ENCODE measurements at places on chromosomes 11 and 22.
A peak's percentile ranks its signal among the peaks of the same experiment; 100 is the strongest.

DNA sequence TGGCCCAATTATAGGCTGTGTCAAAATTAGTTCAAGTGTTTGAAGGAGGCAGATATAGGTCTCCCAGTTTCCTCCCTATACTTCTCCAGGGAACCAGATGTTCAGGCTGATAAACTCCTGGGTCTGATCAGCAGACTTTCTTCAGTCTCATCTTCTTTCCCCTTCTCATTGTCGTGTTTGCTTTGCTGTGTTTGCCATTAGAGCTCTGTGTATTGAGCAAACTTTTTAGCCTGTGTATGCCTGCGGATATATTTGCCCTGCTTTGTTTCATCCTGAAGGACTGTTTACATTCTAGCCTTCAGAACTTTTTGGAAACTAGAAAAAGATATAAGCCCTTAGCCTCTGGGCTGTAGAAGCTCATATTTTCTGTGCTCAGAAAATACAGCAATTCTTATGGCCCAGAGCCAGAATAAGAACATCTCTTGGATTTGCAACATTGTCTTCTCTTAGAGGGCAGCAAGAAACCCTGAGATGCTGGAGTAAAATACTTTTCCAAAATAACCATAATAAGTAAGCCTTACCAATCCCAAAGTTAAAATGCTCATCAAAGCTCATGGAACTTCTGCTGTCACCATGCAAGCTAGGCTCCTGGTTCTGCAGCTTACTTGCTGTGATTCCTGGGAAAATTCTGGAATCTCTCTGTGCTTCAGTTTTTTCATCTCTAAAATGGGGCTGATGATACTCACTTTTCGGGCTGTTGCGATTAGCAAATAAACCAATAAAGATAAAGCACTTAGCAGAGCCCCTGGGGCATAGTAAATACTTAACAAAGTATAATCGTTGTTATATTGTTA, 34.1 kb upstream of the ME3 start:
- DNase-seq: no peak

DNA sequence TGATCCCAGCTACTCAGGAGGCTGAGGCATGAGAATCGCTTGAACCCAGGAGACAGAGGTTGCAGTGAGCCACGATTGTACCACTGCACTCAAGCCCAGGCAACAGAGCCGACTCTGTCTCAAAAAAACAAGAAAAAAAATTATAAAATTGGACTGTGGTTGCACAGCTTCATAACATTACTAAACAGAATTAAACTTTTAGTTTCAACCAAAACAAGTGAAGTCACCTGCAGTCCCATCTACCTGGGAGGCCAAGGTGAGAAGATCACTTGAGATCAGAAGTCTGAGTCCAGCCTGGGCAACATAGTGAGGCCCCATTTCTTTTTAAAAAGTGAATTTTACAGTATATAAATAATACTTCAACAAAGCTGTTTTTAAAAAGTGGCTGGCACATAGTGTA, 47.8 kb upstream of the CD5 start:
- DNase-seq: no peak

- peak; percentile 76 for DNase-seq
Measured at GRCh38 chr11:121417055-121417551, 35.0 kb upstream of the SORL1 start.

GRCh38 chr22:45246060-45246985, 5.6 kb upstream of the KIAA0930 start:
- no peak for DNase-seq

DNA sequence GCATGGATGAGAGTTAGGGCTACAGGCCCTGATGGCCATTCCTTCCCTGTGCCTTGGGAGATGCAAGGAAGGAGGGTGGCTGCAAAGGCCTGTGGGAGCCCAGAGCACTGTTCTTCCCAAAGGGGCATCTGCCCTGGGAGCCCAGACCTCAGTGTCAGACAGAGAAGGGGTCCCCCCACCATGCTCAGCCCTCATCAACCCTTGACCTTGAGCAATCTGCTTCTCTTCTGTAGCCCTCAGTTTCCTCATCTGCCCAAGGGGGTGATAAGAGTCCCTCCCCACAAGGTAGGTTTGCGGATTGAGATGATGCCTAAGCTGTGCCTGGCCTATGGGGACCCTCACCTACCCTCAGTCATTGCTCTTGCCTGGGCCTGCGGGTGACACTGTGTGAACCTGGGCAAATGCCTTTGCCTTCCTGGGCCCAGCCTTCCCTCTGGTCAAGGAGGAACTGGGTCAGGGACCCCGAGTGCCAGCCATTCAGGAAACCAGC, 47.5 kb downstream of the IGLL5 start:
- DNase-seq: no peak

GRCh38 chr11:105790840-105791239, 181.0 kb downstream of the GRIA4 start:
- DNase-seq: no peak

GRCh38 chr11:58691675-58692074, 40.1 kb downstream of the GLYAT start:
- no peak for DNase-seq

DNA sequence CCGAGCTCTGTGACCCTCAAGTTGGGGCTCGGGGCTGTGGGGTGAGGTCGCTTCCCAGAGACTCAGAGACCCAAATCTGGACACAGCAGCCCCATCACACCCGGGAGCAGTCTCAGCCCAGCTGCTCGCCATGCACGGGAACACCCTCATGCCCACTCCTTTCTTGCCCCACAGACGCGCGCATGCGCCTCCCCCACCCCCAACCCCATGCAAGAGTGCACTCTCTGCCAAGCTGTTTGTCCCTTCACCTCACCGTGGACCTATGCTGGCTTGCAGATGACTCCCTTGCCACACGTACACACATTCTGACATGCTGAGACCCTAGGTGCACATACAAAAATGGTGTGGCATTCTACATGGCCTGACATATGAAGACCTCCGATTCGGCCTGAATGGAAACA, 478 bp upstream of the CD248 start:
- peak; percentile 65 for DNase-seq

GRCh38 chr11:46361283-46362155, 14.3 kb downstream of the DGKZ start:
- DNase-seq: peak; percentile 58
